GM12878 (cell line): ENCODE measurements at places on chromosomes 6 and 20. TPM values are rescaled to one million over a fixed set of nuclear protein-coding genes. Genes with fewer than 3 reads are reported as not detected.
A peak's percentile ranks its signal among the peaks of the same experiment; 100 is the strongest.

DNA sequence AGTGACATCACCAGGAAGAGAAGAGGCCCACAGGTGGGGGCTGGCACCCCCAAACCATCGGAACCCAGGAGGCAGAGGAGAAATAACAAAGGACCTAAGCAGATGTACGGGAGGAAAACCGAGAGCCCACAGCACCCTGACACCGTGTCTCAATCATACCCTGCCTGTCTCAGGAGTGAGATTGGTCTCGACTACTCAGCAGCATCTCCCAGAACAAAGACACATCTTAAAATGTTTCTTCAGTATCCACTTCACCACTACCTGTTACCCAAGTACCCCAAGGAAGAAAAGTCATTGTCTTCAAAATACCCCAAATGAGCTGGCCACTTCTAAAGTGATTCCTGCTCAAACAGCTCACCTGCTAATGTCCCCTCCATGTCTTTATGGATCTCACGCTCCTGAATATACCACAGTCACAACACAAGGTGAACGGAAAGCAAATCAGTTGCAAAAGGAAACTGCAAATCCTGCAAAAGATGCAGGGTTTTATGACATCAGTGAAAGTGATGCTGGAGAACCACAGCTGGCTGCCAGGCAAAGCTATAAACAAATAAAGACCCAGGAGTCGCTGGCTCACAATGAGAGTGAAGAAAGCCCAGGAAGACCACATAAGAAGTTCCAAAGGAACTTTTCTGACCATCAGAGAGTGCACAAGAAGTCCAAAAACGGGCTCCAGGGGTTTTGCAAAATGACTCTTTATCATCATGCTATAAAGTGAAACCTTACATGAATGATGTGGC, 44.1 kb downstream of the PREX1 start:
- H3K4me3 ChIP-seq = peak overlapping the region; percentile 37; the same call in 1 of the 2 replicates
- no peaks in the 10 kb centered on the region for H3K27me3 ChIP-seq
- H3K27ac ChIP-seq = peak overlapping the region; percentile 83
- DNase-seq = no peak

- H3K27ac ChIP-seq = no peak overlapping the region
- peaks cover 5% of the 10 kb centered on the region for H3K4me1 ChIP-seq
- no peak for DNase-seq
- H3K27me3 ChIP-seq = no peaks in the 10 kb centered on the region
These were observed 2.8 kb downstream of the CMTR1 start for GRCh38 chr6:37435816-37436215.

- H3K27me3 ChIP-seq = no peaks in the 10 kb centered on the region
- no peak overlapping the region for H3K4me3 ChIP-seq
- no peaks in the 10 kb centered on the region for H3K36me3 ChIP-seq
- no peaks in the 10 kb centered on the region for H3K4me1 ChIP-seq
These were observed 20.1 kb downstream of the SMLR1 start for GRCh38 chr6:130847001-130847910.

- peak within 1 kb of the TSS; percentile 82 for H3K4me3 ChIP-seq
- H3K27ac ChIP-seq = peak within 1 kb of the TSS; percentile 99
- H3K27me3 ChIP-seq = no peaks in the 10 kb centered on the region
- H3K4me1 ChIP-seq = peaks cover 22% of the 10 kb centered on the region
- no peaks in the 10 kb centered on the region for H3K36me3 ChIP-seq
- DNase-seq = peak; percentile 96
These were observed at the start of gene HLA-DPB1 for GRCh38 chr6:33075568-33076405. HLA-DPB1 (plus strand) TSS chr6:33075990; CDS start chr6:33076042, 52 bp downstream.

MYB gene
- total RNA-seq = 21.3 and 22.4 TPM in 2 replicates

LY6G6F gene
- total RNA-seq = not detected in 2 replicates

DUSP15 gene
- total RNA-seq = 2.5 and 3.2 TPM in 2 replicates
